Neural crest cell (in vitro differentiated cells): ENCODE measurements at places on chromosomes 16 and 17. TPM values are rescaled to one million over a fixed set of nuclear protein-coding genes. Genes with fewer than 3 reads are reported as not detected.
A peak's percentile ranks its signal among the peaks of the same experiment; 100 is the strongest.

DNA sequence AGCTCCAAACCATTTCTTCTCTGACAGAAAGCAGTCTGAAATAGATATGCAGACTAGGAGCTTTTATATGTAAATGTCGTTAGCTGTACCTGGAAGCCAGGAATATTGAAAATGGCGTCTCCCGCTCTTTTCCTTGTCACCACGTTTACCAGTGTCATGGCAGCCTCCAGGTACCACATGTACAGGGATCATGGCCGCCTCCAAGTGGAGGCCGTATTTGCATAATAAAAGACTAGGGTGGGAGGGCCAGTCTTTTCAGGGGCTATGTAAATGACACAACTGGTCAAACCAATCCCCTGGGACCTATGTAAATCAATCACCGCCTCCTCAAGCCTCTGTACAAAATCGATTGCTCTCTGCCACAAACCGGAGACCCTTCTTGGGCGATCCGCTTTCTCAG is 54.3 kb downstream of the MYOCD start:
- DNase-seq, result no peak

GRCh38 chr16:88375236-88375975 is 7.4 kb upstream of the ZNF469 start:
- no peak for DNase-seq

GRCh38 chr17:58339755-58340404 is 11.3 kb upstream of the TSPOAP1 start:
- DNase-seq, result no peak

GRCh38 chr17:10053782-10054540 is 144.4 kb downstream of the GAS7 start:
- DNase-seq, result no peak

DNA sequence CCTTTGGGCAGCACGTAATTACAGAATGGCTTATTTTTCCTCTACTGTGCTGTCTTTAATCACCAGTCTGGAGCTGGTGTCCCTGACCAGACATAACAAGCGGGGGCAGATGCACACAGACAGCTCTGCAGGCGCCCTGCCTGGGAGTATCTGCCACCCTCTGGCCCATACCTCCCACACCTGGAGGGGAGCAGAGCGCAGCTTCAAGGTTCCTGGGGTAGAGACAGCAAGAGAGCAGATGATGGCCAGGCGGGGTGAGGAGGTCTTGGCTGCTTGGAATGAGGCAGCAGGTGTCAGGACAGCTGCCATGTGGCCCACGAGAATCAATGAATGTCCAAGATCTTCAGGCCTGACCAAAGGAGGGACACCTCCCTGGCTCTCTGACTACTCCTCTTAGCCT is 23.8 kb downstream of the TMEM94 start:
- no peak for DNase-seq

DNA sequence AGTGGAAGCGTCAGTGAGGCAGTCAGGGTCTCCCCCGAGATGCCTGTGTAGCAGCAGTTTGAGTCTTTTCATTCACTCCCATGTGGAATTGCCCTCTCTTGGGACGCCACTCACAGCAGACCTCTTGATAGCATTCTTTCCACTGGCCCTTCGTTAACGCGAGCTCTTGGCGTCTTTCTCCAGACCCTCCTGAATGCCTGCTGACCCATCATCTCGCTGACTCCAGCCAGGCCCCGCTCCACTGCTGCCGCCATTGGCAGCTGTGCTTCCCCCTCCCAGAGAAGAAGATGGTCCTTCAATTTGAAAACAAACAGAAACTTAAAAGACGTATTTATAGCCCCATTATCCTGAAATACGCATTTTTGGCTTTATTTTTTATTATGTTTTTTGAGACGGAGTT is 63.1 kb downstream of the SEC14L1 start:
- DNase-seq, result no peak

OR4D2 gene
- total RNA-seq, result not detected in 2 replicates

HELZ gene
- total RNA-seq, result 39.1 and 41.7 TPM in 2 replicates

- no peak for DNase-seq
Measured at GRCh38 chr17:6588165-6588564, 31.8 kb upstream of the PITPNM3 start.

- no peak for DNase-seq
Measured at GRCh38 chr17:81348097-81349055, 46.9 kb upstream of the BAHCC1 start.

- DNase-seq, result peak; percentile 98
Measured at GRCh38 chr16:22190081-22190775, 15.8 kb upstream of the EEF2K start.

GRCh38 chr16:48235556-48236136 is 8.5 kb upstream of the LONP2 start:
- no peak for DNase-seq

DNA sequence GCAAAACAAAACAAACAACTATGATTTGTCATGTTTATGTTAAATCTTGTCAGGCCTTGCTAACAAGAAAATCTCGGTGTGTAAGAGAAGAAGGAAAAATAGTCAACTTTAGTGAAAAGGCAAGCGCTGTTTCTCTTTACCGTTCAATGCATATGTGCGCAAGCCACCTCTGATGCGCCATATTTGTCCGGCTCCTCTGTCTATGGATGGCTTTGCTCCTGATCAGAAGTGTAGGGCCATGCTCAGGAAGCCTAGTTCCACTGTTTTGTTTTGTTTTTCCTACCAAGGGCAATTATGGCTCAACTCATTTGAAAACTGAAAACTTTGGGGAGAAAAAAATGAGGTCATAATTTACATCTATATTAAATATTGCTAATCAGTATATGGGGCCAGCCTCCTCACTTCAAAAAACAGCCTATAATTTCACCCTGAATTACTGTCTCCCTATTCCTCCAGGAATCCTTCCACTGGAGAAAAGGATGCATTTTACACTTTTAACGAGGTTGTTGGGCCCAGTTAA is 4.5 kb downstream of the MAF start:
- DNase-seq, result no peak

DNA sequence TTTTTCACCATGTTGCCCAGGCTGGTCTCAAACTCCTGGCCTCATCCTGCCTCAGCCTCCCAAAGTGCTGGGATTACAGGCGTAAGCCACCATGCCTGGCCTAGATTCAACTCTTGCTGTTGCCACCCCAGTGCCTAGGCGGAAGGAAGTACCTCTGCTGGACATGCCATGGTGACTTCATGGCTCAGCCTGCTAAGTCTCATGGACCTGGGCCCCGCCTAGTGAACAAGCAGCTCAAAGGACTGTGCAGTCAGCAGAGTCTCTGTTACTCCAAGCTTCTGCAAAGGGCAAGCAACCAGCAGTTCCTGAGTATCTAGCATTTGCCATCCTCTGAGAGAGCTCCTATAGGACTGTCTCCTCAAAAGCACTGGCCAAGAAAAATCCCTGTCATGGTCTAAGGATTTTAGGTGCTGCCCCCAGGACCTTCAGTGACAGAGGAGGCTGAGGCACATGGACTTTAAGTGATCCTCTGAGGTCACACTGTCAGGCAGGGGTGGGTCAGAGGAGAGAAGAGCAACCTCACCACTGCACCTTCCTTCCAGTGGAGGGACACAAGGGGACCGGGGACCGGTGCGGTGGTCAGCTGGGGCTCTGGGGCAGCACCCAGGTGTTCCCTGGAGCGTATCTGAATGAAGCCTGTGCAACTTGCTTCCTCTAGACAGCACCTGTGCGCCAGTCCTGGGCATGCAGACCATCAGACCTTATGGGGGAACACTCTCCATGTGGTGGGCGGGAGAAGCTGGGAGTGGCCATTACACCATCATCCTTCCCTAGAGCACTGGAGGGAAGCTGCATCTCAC is 71.3 kb downstream of the IL21R start:
- no peak for DNase-seq
